Inflammatory macrophage treated with lipopolysaccharide for 1 hour (primary cell): ENCODE measurements at places on chromosomes 7 and 10.
A peak's percentile ranks its signal among the peaks of the same experiment; 100 is the strongest.

DNA sequence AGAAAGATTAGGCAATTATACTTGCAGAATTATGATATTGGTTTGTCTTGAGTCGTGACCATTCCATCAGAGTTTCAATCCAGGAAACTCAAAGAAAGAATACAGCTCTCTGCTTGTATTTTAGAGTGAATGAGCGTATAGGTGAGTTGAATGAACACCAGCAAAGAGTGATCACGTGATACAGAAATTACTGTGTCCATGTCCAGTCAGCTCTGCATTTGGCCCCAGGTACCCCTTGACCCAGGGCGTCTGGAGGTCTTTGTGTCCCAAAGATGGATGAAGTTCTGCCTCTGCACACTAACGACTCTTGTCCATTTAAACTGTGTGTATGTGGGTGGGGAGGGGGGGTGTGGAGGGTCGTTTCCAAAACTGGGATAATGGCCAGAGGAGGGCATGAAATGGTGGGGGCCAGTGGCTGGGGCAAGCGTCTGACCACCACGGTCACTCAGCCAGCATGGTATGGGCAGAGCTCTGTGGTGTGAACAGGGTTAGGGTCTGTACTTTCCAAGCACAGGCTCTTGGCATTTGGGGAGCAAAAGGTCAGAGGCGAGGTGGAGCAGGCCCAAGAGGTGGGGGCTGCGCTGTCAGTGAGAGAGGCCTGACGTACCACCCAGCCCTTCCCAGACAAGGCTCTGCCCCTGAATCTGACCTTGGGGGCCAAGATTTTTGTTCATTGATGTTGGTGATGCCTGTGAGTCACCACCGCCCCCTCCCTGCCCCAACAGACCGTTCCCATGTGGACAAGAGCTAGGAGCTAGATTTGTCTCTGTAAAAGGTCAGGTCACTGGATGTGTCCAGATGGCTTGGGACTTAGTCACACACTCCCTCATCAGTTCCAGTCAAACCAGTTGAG lies 1.4 kb downstream of the PTPRE start:
- DNase-seq, result peak; percentile 52

DNA sequence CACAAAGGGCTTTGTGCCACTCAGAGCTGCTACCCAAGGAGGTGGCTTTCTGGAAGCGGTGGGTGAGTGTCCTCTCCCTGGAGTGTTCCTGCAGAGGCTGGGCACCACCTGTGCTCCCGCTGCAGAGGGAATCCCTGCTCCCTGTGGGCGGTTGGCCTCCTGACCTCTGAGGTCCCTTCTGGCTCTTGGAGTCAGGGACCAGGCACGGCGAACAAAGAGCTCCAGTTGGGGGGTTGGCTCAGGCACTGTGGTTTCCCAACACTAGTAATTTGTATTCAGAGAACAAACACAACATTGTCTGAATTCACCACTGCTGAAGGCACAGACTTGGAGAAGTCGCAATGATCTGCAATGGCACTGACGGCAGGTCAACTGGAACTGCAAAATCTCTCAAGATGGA lies 328.9 kb downstream of the PRPF18 start:
- DNase-seq, result no peak

DNA sequence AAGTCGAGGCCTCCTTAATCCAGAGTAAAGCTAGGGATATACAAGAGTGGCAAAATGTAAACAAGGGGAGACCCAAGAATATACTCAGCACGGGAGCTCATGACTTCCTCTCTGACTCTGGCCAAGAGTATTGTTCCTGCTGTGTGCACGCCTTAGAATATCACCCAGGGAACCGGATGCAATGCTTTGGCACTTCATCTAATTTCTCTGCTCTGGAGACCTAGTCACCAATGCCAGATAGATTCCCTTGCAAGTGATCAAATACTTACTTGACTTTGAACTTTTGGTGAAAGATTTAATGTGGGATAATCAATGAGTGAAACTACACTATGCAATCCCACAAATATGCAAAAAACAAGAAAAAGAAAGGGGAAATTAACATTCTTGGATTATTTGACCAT lies 695.5 kb downstream of the INHBA start:
- peak; percentile 36 for DNase-seq

GRCh38 chr10:126080291-126080825 lies 184.0 kb downstream of the FANK1 start:
- DNase-seq, result no peak
